ENCODE measurements at places on chromosomes 16 and 17.

- DNase-seq = no peak
These were observed 97.5 kb downstream of the CHD9 start for GRCh38 chr16:53152329-53152728.

GRCh38 chr16:68931196-68931595, 87.9 kb downstream of the TANGO6 start:
- no peak for DNase-seq

- DNase-seq = no peak
These were observed 38.1 kb downstream of the SOCS1 start for GRCh38 chr16:11217651-11218603.

DNA sequence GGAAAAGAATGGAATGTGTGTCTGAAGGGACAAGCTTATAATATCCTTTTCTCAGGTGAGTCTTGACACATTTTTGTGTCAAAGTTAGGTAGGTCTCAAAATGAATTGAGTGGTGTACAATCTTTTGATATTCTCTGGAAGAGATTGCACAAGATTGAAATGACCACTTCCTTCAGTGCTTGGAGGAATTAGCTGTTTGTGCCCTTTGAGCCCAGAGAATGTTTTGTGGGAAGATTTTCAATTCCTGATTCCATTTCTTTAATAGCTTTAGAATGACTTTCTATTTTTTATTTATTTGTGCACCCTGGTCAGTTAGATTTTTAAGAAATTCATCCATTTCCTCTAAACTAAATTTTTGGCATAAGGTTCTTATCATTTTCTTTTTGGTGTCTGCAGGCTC, 1.6 kb upstream of the CCL13 start:
- DNase-seq = no peak

DNA sequence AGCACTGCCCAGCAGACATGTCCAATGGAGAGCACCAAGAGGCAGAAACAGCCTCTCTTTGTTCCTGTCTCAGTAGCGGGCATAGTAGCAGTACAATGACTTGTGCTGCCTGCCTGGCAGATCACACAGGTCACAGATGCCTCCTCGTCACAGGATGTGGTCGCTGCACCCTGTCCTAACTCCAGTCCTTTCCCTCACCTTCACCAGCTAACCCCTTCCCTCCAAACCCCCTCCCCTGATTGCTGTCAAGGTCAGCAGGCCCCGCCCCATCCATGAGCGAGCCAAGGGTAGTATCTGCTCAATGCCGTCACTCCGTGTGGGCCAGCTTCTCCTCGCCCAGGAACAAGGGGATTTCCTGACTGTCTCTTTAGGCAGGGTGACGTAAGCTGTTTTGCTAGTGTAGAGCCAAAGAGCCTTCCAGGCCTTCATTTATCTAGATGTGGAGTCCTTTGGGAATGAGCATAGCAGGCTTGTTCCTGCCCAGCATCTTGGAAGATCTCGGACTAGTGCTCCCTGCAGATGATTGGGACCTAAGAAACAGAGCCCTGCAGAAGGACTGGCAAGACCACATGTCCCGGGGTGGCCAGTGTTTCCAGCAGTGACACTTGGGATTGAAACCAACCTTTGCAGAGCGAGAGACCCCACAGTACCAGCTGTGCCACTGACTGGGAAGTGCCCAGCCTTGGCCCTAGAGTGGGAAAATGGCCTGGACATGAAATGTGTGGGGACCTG, 75.9 kb upstream of the TNRC6C start:
- no peak for DNase-seq

DNA sequence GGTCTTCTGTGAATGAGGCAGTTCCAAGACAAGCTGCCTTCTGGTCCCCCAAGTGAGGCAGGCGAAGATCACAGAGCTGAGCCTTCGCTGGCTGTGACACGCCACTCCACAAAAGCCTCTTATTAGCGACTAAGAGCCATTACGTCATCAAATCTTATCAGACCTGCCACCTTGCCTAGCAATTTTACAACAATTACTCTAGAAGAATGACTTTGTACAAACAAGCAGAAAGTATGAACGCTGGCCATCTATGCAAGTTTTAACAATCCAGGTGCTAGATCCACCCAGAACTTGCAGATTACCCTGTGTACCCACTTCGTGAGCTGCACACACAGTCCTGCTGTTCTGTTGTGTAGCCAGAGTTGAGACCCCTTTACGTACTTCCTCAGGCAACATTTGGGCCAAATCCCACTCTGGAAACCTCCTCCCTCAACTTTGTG, 3.8 kb upstream of the ICAM2 start:
- DNase-seq = no peak

- no peak for DNase-seq
These were observed 49.2 kb downstream of the CHCT1 start for GRCh38 chr17:60471451-60471850.

DNA sequence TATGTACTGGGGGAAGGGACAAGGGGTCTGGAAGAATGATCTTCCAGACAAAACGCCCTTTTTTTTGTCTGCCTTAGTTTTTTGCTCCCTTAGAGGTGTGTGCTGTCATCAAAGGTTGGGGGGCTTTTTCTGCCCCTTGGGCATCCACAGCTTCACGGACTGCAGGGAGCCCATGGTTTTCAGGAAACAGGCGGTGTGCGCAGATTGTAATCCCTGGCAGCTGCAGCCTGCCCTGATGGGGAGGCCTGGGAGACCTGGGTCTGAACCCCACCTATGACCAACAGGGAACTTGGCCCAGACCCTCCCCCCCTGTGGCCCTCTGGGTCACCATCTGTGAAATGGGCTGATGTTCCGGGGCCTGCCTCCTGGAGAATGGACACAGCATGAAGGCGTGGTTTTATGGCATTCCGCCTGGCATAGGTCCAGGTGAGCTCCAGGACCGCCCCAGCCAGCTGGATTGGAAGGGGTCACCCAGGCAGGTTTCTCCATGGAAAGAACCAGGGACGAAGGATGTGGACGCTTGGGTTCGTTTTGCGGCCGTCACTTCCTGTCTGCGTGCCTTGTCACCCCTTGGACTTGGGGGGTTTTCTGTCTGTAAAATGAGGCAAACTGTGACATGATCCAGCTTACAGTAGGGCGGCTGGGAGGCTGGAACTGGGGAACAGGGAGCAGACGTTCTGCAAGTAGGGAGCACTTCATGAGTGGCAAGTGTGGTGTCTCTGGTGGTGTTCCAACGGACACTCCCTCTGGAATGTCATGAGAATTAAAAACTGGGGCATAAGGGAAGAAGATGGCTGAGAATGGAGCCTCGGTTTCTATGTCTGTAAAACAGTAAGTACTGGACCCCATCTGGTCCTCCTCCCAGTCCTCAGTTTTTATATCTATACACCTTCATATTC, 1.5 kb downstream of the CPNE2 start:
- no peak for DNase-seq

- no peak for DNase-seq
These were observed 15.2 kb upstream of the CA4 start for GRCh38 chr17:60134396-60135150.

GRCh38 chr17:29918922-29919856, 10.8 kb downstream of the SSH2 start:
- no peak for DNase-seq

- DNase-seq = no peak
These were observed 96.6 kb downstream of the ENGASE start for GRCh38 chr17:79171188-79171587.

GRCh38 chr16:80610481-80611156, 69.8 kb downstream of the DYNLRB2 start:
- DNase-seq = no peak

GRCh38 chr16:48583075-48584065, 26.6 kb downstream of the N4BP1 start:
- no peak for DNase-seq

DNA sequence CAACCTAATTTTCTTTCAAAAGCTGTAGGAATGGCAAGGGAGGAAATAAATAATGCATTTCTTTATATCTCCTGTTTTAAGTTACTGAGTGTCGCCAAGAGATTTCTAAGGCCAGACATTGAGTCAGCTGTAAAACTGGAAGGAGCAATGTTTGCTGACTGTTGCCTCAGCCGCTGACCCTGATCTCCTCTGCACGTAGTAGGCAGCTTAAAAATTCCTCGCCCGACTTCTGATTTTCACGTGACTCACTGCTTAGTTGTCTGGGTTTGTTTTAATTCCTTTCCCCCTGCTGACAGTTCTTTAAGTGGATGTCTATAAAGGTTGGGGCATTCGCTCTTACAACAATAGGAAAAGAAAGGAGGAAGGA, 100.6 kb downstream of the WWOX start:
- DNase-seq = no peak

GRCh38 chr17:57489321-57489720, 233.0 kb downstream of the MSI2 start:
- DNase-seq = no peak

- no peak for DNase-seq
These were observed 14.6 kb upstream of the CSNK1D start for GRCh38 chr17:82287868-82288801.

DNA sequence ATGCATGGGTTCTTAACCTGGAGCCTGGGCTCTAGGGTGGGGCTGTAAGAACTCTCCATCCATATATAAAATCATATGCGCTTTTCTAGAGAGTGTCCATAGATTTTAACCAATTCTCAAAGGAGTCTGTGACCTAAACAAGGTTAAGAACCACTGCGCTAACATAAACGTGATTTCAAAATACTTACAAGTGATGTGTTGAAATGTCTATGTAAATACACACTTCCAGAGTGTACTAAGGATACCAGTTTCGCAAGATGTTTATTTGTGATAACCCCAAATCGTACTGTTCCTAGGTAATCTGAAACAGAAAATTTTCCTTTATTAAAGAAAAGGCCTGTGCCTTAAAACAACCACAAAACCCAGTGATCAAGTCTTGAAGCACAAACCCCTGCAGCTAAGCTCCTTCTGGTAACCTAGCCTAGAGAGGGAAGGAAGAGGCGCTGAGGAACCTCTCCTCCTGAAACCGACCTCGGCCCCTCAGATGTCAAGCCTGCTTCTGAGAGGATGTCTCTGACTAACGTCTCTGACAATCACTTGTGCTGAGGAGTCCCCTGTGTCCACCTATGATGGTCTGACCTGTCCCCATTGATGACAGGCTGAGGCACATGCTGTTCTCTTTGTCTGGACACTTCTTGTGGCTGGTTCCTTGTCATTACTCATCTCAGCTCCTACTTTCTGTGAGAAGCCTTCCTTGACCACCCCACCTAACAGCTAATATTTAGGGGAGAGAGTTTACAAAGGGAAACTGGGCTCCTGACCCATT, 32.2 kb downstream of the SNN start:
- no peak for DNase-seq

DNA sequence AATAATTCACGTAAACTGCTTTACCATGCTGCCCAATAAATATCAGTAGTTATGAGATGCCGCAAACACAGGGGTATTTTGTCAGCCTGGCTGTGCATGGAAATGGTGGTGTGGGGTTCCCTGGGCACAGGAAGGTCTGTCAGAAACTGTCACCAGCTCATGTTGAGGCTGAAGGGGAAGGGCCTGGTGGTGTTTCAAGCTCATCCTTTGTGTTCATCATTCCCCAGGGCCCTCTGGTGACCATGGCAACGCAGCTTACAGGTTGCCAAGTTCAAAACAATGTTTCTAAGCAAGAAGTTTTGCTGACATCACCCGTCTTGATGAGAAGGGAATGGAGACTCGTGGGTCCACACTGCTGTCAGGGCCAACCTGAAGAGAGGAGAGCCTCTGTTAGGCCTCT, 348.9 kb upstream of the C16orf82 start:
- peak; percentile 65 for DNase-seq

DNA sequence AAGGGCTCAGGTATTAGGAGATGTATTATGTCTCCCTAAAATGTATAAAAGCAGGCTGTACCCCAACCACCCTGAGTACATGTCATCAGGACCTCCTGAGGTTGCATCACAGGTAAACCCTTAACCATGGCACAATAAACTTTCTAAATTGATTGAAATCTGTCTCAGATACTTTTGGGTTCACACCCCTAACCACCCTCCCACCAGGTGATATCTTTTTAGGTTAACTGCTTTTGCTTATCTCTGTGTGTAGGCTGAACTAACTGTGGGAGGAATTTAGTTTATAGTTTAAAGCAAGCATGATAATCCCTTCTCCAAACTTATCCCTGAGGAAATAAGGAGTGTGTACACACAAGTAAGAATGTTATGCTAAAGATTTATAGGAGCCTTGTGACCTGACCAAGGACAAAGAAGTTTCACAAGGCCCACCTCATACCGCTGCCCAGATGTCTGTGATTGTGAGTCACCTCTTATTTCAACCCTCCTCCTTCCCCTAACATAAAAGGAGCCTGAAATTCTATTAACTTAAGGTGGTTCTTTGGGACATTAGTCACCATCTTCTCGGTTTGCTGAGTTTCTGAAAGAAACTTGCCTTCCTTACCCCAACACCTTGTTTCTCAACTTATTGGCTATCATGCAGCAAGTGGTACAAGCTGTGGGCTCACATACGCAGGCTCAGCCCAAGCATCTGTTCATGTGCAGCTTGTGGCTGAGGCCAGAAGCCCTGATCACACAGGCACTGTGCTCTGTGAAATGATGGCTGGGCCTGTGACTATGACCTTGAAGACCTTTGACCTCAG, 11.3 kb downstream of the PRSS22 start:
- no peak for DNase-seq

- no peak for DNase-seq
These were observed 21.3 kb downstream of the CIBAR2 start for GRCh38 chr16:85090873-85091521.

Data from spinal cord (tissue), 10 donors.